Activated CD4-positive, alpha-beta T cell treated with anti-CD3 and anti-CD28 coated beads, Interleukin-2, amount 50 U/mL, for 48 hours (primary cell): ENCODE measurements at places on chromosomes 7 and 10.

- DNase-seq = no peak
These were observed 152.6 kb downstream of the BMPER start for GRCh38 chr7:34057956-34058355.

GRCh38 chr10:35667971-35668370, 25.9 kb upstream of the FZD8 start:
- no peak for DNase-seq

DNA sequence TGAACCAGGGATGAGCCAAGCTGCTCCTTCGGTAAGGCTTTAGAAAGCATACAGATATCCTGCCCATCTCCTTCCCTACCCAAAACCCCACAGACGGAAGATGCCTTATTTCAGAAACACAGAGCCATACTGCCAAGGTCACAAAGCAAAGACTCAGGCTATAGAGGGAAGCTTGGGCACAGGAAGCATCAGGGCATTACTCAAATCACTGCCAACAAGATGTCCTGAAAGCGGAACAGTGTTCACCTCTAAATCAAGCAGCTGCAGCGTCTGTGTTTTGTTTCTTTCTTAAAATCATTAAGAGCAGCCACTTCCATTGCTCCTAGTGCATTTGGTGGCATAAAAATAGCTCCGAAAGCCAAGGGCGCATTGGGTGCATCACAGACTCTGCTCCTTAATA, 307.3 kb downstream of the SORCS1 start:
- DNase-seq = no peak

- DNase-seq = peak; percentile 11
These were observed 234.4 kb upstream of the IMMP2L start for GRCh38 chr7:111796671-111797070.

GRCh38 chr7:134903073-134903790, 83.1 kb upstream of the AGBL3 start:
- no peak for DNase-seq

- peak; percentile 92 for DNase-seq
These were observed at the start of gene CFAP58 for GRCh38 chr10:104353325-104354048. Gene CFAP58 (plus strand): TSS chr10:104353833. CDS start chr10:104353898, 65 bp downstream.

- DNase-seq = no peak
These were observed 148.4 kb downstream of the TNS3 start for GRCh38 chr7:47433564-47433895.

- no peak for DNase-seq
These were observed 37.0 kb upstream of the GOT1 start for GRCh38 chr10:99467236-99467999.

GRCh38 chr10:84243759-84244158, 1.1 kb upstream of the RGR start:
- DNase-seq = no peak

GRCh38 chr10:21720090-21720489, 186.1 kb downstream of the MLLT10 start:
- no peak for DNase-seq

DNA sequence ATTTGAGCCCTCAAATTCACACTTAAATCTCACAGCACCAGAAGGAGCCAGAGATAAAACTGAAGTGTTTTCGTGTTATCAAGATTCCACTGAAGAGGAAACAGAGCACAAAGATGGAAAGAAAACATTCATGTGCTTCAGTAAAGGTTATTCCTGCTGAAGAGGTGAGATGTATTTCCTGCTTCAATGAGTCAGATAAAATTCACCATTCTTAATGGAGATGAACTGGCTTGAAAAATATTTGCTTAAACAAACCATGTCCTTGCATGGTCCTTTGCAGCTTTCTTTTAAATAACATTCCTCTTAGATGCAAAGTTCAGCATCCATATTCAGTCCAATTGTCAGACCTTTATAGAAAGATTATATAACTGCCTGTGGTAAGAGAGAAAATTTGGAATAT, 294.2 kb downstream of the IPMK start:
- no peak for DNase-seq

GRCh38 chr7:2934211-2934731, 90.2 kb upstream of the GNA12 start:
- DNase-seq = peak; percentile 38

- DNase-seq = peak; percentile 34
These were observed 62.8 kb downstream of the PKD1L1 start for GRCh38 chr7:47885309-47885986.

GRCh38 chr10:98510412-98510995, 63.8 kb upstream of the HPS1 start:
- DNase-seq = no peak

- no peak for DNase-seq
These were observed 165.4 kb upstream of the ADO start for GRCh38 chr10:62639144-62639543.

- no peak for DNase-seq
These were observed 107.3 kb downstream of the GALNT11 start for GRCh38 chr7:152132812-152133211.

- no peak for DNase-seq
These were observed 85.6 kb upstream of the AGR3 start for GRCh38 chr7:16967300-16967811.

DNA sequence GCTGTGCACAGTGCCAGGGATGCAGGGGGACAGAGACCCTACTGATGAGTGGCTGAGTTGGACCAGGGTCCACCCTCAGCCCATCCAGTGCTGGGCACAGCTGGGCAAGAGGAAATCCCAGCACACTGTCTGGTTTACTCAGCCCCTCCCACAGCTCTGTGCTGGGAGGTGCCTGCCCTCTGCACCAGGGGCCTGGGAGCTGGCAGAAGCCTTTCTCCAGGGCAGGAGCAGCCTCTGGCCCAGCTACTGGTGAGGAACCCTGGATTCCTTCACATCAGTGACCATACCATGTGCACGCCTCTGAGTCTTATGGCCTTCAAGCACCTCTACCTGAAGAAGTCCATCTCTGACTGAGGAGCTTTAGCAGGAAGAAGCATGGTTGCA, 25.9 kb upstream of the C10orf71 start:
- DNase-seq = no peak

- DNase-seq = no peak
These were observed 153.9 kb downstream of the DNAJC1 start for GRCh38 chr10:21849607-21850006.

- DNase-seq = no peak
These were observed 393.2 kb upstream of the FOXK1 start for GRCh38 chr7:4288791-4289394.

GRCh38 chr7:68279827-68280400, 1283.3 kb downstream of the TYW1 start:
- DNase-seq = no peak

DNA sequence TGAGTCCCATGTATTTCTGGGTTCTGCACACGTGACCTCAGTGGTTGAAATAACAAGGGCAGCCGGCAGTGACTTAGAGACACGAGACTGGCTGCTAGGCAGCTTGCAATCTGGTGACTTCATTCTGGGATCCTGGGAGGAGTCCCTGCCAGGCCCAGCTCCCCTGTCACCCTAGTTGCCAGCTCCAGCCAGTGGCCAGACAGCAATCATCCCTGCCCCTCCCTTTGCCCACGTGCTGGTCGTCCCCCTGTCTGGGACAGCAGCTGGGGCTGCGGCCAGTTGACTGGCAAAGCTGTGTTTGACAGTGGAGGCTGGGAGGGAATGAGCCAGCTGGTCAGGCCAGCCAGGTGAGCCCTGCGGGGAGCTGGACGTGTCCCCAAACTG, 30.0 kb downstream of the ADGRA1 start:
- no peak for DNase-seq

- no peak for DNase-seq
These were observed 142.0 kb downstream of the DOCK1 start for GRCh38 chr10:127046975-127047877.

DNA sequence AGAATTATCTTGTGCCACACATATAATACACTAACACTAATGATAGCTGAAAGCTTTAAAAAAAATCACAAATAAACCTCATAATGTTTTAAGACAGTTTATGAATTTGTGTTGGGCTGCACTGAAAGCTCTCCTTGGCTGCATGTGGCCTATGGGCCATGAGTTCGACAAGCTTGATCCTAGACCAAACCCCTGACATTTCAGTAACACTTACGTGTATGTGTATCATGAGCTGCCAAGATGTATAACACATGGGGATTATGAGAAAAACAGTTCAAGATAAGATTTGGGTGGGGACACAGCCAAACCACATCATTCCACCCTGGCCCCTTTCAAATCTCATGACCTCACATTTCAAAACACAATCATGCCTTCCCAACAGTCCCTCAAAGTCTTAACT, 823.8 kb downstream of the PCDH15 start:
- no peak for DNase-seq

DNA sequence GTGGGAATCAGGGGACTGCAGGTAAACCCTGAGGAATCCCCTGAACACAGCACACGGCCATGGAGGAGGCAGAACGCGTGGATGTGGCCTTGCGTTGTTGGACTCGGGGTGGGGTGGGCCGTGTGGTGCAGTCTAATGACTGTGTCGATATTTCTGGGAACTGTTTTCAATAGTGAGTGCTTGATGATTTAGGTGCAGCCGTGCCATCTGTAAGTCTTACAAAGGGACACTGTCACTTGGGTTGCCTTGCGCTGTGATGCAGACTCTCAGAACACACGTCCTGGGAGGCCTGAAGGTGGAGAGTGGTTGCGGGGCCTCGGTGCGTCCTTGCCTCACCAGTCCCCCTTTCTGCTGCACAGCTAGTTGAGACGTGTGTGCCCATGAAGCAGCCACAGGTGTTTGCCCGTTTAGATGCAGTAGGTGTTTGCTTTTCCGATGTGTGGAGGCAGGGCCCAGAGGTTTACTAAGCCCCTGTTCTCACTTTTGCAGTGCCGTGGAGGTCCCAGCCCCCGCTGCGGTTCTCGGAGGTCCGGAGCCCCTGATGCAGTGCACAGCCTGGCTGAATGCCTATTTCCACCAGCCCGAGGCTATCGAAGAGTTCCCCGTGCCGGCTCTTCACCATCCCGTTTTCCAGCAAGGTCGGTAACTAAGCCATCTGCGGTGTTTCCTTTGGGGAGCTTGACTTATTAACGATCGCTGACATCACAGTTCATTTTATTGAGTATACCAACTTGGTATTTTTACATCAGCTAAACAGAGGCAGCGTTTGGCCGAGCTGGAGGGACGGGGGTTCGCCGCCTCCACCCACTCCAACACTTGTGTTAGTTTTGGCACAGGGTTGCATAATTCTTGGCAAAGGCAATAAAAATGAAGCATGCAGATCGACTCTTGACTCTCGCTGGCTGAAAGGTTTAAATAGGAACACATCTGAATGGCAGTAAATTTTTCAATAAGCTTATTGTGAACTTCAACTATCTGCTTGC, 240.7 kb downstream of the MGMT start:
- DNase-seq = no peak

DNA sequence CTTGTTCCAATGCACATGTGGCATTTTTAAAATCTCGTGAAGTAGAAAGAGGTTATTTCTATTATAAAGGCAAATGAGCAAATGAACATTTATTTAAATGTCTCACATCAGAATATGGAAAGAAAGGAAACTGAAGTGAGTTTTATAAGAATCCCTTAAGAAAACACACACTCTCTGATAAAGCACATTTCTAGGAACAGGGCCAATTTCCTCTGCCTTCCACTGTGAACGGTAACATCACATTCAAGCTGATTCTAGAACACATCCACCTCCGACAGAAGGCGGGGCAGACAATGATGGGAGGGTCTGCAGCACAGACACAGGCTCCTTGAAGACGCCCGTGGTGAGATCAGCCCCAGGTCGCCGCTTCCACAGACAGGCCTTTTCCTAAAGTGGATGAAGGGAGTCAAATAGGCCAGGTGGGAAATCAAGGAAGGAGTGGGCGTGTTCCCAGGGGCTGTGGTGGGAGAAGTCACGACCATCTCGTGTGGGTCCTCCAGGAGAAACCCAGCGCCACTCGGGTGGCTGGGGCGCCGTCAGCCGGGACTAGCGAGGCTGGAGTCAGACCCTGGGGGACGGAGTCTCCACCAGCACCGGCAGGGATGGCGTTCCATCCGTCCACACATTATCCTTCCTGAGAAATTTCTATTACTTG, 31.1 kb downstream of the PITRM1 start:
- no peak for DNase-seq

DNA sequence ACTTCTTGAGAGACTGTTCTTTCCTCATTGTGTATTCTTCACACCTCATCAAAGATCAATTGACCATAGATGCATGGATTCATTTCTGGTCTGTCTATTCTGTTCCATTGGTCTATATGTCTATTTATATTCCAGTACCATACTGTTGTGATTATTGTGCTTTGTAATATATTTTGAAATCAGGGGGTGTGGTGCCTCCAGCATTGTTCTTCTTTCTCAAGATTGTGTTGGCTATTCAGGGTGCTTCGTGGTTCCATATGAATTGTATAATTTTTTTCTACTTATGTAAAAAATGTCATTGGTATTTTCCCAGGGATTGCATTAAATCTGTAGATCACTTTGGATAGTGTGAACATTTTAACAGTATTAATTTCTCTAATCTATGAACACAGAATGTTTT, 106.5 kb downstream of the EPC1 start:
- no peak for DNase-seq

- DNase-seq = no peak
These were observed 2.1 kb downstream of the BAIAP2L1 start for GRCh38 chr7:98398567-98399372.

DNA sequence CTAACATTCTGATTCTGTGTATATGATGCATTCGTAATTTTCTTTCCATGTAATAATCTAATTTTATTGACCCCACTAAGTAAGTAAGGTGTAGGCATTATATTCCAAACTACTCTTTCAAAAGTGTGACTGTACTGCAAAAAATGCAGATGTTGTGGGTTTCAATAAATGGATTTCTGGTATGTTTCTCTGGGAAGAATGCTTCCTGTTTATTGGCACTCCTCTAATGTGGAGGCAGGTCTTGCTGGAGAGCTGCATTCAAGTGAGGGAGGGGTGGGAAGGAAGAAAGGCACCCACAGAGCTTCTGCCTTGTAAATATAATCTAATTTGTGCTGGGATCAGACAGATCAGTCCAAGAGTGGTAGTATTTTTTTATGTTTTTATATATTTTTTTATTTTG, 23.9 kb downstream of the ST7 start:
- no peak for DNase-seq
